Subcutaneous preadipocyte (primary cell): ENCODE measurements at places on chromosomes 1 and 21. TPM values are rescaled to one million over a fixed set of nuclear protein-coding genes. Genes with fewer than 3 reads are reported as not detected.

Gene ZSCAN20
- 7.7 and 8.8 TPM in 2 replicates for total RNA-seq

Gene TRIM17
- total RNA-seq: under 0.01 TPM in 1 of 2 replicates, not detected in the other

Gene AADACL3
- not detected in 2 replicates for total RNA-seq

Gene DENND2C
- total RNA-seq: 2.5 and 3.7 TPM in 2 replicates

Gene CSF1
- 45.0 and 64.7 TPM in 2 replicates for total RNA-seq

Gene MARK1
- 2.0 and 2.2 TPM in 2 replicates for total RNA-seq

Gene STUM
- under 0.01 and 0.37 TPM in 2 replicates for total RNA-seq

Gene C1orf87
- total RNA-seq: not detected in 2 replicates

Gene GCSAML
- total RNA-seq: not detected in 2 replicates

Gene KIF14
- 9.2 and 18.6 TPM in 2 replicates for total RNA-seq

Gene FCMR
- not detected in 2 replicates for total RNA-seq

Gene GALNT2
- 52.9 and 65.1 TPM in 2 replicates for total RNA-seq

Gene SPRR2B
- total RNA-seq: not detected in 2 replicates

Gene IGSF9
- total RNA-seq: not detected in 2 replicates

Gene TIE1
- total RNA-seq: under 0.01 TPM in 2 replicates

Gene NT5C1A
- not detected in 2 replicates for total RNA-seq

Gene THEM5
- total RNA-seq: not detected in 2 replicates
